ENCODE measurements at places on chromosomes 7 and 10. TPM values are rescaled to one million over a fixed set of nuclear protein-coding genes. Genes with fewer than 3 reads are reported as not detected.

ATP6V0E2 gene
- polyA plus RNA-seq = 24.3 TPM

NEUROG3 gene
- not detected for polyA plus RNA-seq

DNA sequence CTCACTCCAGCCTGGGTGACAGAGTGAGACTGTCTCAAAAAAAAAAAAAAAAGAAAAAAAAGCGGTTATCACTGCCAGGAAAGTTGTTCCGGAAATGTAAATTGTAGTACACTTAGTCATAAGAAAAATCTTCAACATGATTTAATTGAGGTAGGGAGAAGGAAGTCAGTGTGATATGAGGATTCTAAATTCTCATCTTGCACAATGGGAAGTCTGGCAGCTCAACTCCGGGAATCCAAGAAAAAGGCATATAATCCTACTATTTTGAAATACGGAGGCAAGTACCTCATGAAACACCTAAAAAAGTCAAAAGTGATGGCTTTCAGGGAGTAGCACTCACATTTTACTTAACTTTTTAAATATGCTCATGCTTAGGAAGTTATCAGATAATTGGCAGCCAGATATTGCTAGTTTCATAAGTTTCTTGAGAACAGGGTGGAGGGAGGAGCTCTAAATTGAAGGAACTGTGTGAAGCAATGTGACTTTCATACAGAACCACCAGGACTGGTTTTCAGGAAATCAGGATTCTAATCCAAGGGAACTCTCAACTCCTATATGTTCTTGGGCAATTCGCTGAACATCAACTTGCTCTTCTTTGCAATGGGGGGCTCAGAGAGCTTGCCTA is 2.7 kb upstream of the C7orf25 start:
- no peak for DNase-seq

GRCh38 chr10:95363303-95363912 is 72.6 kb upstream of the PDLIM1 start:
- DNase-seq = peak; percentile 40

DNA sequence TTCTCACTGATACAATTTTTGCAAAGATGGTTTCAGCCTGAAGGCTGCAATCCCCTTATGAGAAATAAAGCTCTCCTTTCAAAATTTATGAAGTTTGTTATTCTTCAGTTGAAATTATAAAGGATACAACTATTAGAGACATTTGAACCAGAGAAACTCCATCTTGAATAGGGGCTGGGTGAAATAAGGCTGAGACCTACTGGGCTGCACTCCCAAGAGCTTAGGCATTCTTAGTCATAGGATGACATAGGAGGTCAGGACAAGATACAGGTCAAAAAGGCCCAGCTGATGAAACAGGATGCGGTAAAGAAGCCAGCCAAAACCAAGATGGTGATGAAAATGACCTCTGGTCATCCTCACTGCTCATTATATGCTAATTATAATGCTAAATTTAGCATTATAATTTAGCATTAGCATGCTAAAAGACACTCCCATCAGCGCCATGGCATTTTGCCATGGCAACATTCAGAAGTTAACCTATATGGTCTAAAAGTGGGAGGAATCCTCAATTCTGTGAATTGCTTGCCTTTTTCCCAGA is 22.4 kb upstream of the IFIT1B start:
- DNase-seq = no peak

HOXA6 gene
- polyA plus RNA-seq = 24.7 TPM

FAM221A gene
- polyA plus RNA-seq = 11.5 TPM

TM9SF3 gene
- 179 TPM for polyA plus RNA-seq

DNA sequence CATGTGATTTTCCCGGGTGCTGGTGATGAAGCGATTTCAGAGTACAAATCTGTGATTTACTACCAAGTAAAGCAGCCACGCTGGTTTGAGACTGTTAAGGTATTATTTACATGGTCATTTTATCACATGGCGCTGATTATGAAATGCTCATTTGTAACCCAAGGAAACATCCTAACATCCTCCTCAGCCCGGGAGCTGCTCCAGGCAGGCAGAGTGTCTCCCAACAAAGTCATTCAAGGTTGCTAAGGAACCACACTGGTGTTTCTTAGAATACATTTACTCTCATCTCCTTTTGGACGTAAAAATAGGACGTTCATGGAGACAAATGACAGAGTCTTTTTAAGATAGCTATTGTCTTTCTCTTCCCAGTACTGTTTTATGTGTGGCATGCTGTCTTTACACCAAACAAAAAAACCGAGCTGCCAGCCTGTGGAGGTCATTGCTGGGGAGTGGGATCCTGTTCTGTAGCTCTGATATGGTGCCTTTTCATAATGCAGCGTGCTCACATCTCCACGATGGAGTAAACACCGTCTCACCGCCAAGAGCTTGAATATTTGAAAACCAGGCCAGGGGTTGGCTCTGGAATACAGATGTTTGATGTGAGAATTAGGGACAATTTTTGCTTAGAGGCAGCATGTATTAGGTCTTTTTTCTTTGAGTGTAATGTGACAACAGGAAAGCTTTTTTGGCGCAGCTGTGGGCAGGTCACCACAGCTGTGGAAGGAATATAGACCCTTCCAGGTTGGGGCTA is 119.6 kb downstream of the DOCK1 start:
- DNase-seq = no peak

DNA sequence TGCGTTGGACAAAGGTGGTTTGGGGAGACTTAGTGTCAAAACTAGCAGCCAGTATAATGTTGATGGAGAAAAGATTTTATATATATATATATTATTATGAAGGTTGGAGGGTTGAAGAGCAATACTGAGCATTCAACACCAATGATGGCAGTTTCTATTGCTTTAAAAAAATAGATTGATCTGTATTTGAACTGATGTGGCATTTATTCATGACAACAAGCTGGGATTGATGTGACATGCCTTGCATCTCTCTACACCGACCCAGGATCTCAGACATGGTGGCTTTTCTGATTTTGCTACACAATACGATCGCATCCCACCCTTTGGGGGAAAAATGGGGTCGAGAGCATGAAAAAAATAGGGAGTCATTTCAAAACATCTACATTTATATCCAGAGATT is 175.4 kb downstream of the POU6F2 start:
- no peak for DNase-seq

DNA sequence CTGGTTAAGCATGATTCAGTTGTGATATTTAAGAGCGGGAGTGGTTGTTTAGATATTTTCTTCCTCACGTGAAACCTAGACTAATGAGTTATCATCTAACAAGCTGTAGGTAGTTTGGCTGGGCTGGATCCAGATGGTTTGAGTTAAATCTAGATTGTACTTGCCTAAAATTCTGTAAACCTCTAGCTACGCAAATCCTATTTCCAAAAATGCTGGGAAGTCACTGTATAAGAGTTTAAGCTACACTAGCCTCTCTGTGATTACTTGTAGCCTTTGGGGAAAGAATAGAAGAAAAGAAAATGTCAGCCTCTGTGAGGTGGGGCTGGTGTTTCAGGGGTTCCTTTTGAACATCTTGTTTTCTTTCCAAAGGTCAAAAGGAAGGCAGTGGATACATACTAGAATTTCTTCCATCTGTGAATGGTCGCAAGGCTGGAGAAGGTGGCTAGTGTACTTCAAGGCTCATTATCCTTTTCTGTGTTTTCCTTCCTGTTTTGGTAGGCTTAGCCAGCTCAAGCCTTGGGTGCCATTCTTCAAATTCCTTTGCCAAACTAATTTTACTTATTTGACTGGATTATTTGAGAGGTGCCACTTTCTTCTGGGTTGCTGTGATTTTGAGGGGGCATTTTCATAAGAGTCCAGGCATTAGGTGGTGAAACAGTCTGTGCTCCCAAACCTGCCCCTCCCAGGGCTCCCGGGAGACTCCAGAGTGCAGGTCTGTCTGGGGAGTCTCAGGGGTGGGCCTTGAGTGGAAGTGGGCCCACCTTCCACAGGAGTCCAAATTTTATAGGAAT is 5.2 kb upstream of the EN2 start:
- no peak for DNase-seq

DNA sequence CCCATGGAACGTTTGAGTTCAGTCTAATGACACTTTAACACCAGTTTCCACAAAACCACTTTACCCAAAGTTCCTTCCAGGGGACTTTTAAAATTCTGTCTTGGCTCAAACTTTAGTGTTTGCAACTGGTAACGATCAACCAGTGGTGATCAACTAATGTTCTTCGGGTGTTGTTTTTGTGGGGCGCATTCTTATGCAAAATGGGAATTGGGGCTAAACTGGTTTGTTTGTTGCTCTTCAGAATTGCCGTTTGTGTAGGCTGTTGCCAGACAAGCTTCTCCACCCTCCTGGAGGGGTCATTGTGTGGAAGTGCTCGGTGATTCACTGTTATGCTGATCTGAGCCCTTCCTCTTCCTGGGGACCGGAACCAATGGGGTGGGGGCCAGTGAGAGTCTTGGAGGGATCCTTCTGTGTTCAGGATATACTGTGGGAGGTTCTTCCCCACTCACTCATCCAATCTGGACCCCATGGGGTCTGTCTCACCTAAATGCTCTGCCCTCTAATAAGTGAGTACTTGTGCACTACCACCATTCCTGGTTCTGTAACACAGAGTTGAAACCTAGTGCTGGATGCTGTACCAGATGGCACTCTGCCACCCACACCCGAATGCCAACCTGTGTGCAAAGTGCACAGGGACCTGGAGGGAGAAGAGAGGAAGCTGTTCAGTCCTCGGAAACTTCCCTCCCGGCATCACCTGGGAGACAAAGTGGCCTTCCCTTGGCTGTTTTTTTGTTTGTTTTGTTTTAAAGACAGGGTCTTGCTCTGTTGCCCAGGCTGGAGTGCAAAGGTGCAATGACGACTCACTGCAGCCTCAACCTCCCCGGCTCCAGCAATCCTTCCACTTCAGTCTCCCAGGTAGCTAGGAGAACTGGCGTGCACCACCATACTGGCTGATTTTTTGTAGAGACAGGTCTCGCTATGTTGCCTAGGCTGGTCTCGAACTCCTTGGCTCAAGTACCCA is 2.1 kb downstream of the NFE2L3 start:
- DNase-seq = no peak

GRCh38 chr7:149093228-149093627 is 2.7 kb upstream of the ZNF786 start:
- no peak for DNase-seq

ZNF117 gene
- polyA plus RNA-seq = 73.7 TPM

DNA sequence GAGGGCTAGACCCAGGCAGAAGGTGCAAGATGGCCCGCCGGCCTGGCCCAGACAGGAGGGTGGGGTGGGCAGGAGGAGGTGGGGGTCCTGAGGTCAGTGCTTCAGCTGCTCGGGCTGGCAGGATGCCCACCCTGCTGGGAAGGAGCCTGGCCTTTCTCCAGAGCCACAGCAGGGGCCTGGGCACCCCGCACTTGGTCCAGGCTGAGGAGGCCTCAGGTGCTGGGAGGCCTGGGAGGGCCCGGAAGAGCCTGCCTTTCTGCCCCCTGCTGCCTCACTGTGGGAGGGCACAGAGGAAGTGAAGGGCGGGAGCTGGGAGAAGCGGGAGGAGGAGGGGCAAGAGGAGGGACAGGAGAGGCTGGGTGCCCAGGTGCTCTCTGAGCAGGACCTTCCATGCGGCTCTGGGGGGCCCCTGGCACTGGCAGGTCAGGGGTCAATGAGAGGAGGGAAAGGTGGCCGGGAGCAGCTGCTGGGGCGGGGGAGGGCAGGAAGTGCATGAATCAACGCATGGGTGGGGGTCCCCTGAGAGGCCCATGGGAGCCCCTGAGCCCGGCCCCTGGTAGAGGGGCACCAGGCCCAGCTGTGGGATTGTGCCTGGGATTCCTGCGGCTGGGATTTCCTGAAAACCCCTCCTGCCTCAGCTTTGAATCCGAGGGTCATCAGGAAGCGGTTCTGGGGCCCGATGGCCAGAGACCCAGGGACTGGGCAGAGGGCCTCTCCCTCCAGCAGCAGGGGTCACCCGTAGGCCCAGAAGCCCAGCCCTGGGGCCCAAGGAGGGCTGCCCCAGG is 49.9 kb downstream of the PWWP2B start:
- DNase-seq = no peak

DNA sequence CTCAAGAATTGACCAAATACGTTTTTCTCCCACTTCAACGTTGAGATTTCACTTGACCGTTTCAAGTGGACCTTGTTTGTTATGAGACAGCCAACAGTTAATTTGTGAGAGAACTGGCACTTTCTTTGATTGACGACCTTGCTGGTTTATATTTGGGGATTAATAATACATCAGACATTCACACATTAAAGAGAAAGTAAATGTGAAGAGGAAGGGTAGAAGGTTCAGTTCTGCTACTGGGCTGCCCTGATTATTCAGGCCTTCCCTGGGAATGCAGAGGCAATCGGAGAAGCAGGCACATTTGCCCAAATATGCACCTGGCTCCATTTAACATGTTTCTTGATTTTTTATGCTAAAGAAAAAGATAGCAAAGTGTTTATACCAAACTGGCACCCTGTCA is 114.1 kb downstream of the POU6F2 start:
- no peak for DNase-seq

DNA sequence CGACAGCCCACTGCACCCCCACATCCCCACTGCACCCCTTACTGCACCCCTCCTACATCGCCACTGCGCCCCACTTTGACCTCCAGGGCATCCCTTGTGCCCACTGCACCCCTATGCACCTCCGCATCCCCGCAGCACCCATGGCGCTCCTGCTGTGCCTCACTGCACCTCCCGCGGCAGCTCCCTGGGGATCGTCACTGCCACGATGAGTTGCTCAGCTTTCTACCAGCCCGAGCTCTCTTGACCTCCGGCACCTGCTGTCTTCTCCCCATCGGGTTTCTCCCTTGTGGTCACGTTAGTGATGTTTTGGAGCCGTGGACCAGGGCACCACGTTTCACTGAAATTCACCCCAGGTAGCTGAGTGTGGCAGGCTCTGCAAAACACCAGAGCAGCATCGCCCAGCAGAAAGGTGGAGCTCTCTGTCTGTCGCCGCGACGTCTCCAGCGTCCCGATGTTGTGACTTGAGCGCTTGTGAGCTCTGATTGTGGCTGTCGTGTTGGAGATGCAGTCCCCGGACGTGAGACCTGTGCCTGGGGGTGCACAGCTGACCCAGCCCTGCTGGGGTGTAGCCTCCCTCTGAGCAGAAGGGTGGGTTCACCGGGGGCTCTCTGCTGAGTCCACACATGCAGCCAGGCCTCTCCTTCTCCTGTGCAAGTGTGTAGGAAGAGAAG is 147.7 kb downstream of the DNAJB6 start:
- DNase-seq = no peak

DNA sequence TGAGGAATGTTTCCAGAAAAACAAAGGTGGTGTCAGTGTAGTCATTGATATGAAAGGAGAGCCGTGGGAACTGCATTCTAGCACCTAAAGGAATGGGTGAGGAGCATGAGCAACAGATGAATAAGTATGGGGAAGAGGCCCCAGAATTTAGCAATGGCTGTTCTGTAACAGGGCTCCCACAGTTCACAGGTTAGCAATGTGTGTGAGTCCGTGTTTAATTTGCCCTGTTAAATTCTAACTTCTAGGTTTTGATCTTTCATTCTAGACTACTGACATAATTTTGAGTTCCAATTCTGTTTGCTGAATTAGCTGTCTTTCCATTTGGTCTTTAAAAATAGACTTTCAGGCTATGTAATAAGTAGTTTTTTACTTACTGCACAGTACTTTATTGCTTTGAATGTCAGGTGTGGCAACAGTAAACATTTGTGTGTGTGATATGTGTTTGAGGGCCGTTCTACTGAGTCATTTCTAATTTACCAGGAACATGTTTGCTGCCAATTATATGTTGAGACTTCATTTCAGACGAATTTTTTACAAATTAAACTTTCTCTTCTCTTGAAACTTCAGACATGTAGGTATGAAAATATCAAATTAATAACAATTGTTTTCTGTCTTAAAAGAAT is 8.8 kb downstream of the STK17A start:
- DNase-seq = no peak

- no peak for DNase-seq
Observed at GRCh38 chr10:114869520-114869892, 47.9 kb downstream of the FHIP2A start.

All from left renal cortex interstitium (tissue), 4 donors.